Kidney epithelial cell (primary cell): ENCODE measurements at places on chromosomes 6 and 20. TPM values are rescaled to one million over a fixed set of nuclear protein-coding genes. Genes with fewer than 3 reads are reported as not detected.

TBP gene
- 20.5 and 21.7 TPM in 2 replicates for total RNA-seq

DDX43 gene
- total RNA-seq, result 1.1 and 1.2 TPM in 2 replicates

AFG1L gene
- 3.1 and 3.6 TPM in 2 replicates for total RNA-seq

CTCFL gene
- 0.17 and 0.41 TPM in 2 replicates for total RNA-seq

GLP1R gene
- total RNA-seq, result 0.17 TPM in 1 of 2 replicates, not detected in the other

SLC22A2 gene
- 0.04 TPM in 1 of 2 replicates, not detected in the other for total RNA-seq

FAM50B gene
- 8.6 and 8.7 TPM in 2 replicates for total RNA-seq

GRIK2 gene
- total RNA-seq, result 0.13 and 5.5 TPM in 2 replicates

FABP7 gene
- not detected in 2 replicates for total RNA-seq

SDC4 gene
- total RNA-seq, result 155 and 175 TPM in 2 replicates

TRIM40 gene
- total RNA-seq, result not detected in 2 replicates

B3GALT4 gene
- total RNA-seq, result 1.4 and 2.5 TPM in 2 replicates

CENPW gene
- total RNA-seq, result 4.2 and 5.7 TPM in 2 replicates

DYNLT2 gene
- 1.3 and 1.4 TPM in 2 replicates for total RNA-seq

TFAP2D gene
- not detected in 2 replicates for total RNA-seq
